Stimulated activated CD8-positive, alpha-beta memory T cell treated with anti-CD3 and anti-CD28 coated beads, Interleukin-7, amount 100 ng/mL, for 1 hour (primary cell): ENCODE measurements at places on chromosomes 5 and 9.

DNA sequence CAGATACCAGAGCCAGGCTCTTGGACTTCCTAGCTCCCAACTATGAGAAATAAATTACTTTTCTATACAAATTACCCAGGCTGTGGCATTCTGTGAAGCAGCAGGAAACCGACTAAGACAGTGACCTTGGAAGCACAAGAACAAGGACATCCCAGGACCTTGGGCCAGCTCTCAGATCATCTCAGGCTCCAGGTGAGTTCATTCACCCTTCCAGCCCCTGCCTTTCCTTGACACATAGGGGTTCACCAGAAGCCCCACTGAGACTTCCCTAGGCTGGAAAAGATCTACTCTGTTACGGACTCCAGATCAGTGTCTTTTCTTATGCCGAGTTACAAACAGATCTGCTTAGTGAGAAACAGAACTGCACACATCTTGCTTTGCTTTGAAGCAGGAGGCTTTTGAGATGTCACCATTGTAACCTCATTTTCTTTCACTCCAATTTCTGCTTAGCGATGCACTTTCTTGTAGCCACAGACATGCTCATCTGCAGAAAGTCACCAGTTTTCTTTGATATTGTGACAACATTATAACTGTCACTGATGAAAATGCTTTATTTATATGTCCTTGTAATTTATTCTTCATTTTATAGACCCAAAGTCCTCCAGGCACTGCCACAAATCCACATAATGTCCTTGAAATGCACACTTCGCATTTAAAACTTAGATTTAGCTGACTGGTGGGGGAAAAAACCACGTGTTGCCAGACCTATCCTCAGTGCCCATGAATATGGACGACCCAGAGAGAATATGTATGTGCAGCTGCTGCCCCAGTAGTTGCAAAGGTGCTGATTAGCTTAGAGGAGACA lies 8.1 kb downstream of the CD180 start:
- DNase-seq: no peak

- no peak for DNase-seq
Measured at GRCh38 chr5:41526699-41527098, 16.3 kb upstream of the PLCXD3 start.

- no peak for DNase-seq
Measured at GRCh38 chr5:1544294-1544961, 20.7 kb upstream of the LPCAT1 start.

GRCh38 chr5:78886341-78887230 lies 98.5 kb downstream of the ARSB start:
- no peak for DNase-seq
